ENCODE measurements at places on chromosomes 13 and 19.

GRCh38 chr13:29520671-29521070 is 74.8 kb downstream of the SLC7A1 start:
- peak; percentile 68 for DNase-seq

- DNase-seq = no peak
Measured at GRCh38 chr13:79525064-79525857, 44.3 kb downstream of the NDFIP2 start.

DNA sequence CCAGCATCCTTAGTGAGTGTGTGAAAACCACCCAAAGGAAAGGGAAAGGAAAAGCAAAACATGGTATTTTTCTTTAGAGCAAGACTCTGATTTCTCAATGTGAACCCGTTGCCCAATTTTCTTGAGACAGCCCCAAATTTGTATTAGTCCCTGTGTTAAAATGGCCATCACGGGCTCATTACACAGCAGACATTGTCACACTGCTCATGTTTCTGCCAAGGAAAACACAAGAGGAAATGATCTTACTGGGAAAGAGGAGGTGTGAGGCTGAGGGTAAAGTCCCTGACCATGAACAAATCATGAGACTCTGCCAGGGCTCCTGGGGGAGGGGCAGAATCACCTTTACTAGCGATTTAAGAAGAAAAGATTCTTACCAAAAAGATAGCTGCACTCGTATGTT is 54.4 kb downstream of the FAM124A start:
- DNase-seq = peak; percentile 43

DNA sequence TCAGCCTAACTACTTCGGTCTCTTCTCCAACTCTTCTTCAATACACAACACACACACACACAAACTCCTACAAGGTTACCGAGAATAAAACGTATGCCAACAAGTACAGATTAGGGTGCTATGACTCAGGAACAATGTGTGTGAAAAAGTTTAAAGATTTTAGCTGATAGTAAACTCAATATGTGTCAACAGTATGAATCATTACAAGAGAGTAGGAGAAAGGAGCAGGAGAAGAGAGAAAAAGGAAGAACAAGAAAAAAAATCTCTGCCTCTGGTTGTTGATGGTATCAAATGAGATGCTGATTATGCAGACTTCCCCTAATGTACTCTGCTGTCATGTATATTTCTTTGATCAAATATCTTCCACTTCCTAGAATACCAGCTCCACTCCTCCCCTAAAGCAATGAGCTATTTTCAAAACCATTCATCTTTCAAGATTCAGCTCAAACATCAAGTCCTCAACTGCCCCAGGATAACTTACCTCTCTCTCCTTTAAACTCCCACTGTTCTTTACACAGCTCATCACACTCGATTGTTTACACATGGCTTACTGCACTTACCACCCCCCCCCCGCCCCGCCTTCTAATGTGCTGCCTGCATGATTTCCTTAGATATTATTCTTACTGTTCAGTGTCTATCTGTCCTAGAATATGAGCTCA is 95.6 kb downstream of the FAM216B start:
- DNase-seq = peak; percentile 88

GRCh38 chr19:45467115-45467455 is 711 bp upstream of the FOSB start:
- no peak for DNase-seq

DNA sequence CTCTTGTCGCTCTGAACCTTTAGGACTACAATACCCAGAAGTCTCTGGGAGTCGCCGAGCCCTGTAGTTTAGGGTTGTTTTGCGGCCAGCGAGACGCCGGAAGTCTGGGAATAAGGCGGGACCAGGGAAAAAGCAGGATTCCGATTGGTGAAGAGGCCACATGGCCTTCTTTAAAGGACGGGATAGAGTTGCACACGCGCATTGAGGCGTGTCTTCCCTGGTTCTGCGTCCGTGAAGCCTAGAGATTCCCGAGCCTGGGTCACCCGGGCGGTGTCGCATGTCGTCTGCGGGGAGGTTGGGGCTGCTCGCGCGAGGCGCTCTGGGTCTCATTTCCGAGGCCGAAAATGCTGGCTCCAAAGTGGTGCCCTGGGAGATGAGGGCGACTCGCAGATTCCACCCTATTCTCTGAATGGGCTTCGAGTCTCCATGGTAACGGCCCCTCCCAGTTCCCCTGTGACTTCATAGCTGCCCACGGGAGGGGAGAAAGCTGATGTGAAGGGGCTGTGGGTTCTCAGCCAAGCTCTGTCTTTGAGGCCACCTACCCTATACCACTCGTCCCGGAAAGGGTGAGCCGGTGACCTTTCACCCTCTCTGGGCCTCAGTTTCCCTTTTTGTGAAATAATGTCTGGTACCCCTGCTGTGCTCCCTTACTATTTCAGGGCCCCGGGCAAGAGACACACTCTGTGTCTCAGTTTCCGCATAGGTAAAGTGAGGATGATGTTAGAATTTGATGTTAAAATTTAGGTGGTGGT is 614 bp upstream of the ZSCAN5A start:
- peak; percentile 99 for DNase-seq

DNA sequence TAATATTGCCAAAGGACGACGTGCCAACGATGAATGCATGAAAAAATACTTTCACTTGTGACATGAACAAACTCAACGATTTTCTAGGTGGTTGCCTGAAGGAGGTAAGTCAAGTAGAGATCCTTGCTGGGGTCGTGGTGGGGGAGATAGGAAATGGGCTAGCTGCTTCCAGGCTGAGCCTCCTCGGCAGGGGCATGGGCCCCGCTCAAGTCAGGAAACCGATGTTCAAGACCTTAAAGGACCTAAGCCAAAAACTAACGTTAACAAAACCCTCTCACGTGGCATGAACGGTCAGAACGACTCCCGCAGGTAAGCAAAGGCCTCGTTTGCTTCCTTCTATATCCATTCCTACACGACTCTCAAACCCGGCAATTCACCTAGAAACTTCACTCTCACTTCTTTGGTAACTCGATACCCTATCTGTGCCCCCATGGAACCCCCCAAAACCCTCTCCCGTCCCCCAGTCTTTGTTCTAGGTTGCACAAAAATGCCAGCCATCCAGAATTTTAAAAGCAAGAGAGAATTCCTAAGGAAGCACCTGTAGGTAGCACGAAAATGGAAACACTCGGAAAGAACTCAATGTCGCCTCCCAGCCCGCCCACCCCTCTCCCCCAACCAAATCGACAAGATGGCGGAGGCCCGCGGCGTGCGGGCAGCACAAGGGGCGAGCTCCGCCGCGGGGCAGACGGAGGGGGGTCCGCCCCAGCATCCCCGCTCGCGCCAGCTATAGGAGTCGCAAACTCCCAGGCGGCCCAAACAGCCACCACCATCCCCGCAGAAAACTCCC is 13.6 kb downstream of the ACP4 start:
- peak; percentile 16 for DNase-seq

DNA sequence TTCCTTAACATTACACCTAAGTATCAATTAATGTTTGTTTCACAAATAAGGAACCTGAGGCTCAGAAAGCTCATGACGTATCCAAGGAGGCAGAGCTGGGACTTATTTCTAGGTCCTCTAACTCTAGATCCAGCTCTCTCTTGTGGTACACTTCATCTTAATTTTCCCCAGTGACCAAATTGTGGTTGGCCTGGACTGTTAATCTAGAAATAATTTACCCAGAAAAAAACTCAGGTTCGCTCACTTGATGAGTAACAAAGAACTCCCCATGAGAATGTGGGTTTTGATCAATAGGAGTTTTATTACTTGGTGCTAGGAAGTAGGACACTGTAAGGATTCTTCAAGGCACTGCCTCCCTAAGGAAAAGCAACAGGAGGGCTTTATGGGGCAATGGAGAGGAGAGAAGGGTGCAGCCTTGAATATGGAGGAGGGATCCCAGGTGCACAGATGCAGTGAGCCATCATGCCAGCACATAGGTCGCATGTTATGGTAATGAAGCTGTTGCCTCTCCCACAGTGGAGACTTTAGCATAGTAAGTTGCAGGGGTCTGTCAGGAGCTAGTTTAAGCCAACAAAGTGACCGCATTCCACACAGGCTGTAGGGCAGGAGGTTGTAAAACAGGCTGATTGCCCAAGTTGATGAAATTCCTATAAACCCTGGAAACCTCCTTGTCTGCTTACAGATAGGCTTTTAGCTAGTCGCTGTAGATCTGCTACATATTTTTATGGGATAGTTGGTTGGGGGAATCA is 14.7 kb downstream of the RAP2A start:
- no peak for DNase-seq

DNA sequence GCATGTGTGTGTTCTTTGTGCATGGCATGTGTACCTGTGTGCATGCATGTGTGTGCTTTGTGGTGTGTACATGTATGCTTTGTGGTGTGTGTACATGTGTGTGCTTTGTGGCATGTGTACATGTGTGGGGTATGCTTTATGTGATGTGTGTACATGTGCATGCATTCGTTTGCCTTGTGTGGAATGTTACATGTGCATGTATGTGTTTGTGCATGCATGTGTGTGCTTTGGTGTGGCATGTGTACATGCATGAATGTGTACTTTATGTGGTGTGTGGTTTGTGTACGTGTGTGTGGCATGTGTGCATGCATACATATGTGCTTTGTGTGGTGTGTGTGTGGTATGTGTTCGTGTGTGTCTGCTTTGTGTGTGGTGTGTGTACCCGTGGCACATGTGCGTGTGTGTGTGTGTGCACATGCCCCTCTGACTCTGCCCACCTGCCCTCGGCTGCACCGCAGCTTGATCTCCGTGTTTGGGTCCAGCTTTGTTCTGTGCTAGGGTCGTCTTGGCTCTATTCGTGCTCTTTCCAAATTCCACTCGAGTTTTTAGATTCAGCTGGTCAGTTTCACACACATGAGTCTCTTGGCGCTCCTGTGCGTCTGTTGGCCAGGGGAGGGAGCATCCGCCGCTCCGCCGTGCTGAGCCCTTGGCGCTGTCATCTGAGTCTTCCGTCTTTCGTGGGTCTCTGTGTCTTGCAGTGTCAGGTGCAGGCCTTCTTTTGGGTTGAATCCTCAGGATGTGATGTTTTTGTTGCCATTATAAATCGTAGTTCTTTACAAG is 46.5 kb upstream of the TFDP1 start:
- no peak for DNase-seq

DNA sequence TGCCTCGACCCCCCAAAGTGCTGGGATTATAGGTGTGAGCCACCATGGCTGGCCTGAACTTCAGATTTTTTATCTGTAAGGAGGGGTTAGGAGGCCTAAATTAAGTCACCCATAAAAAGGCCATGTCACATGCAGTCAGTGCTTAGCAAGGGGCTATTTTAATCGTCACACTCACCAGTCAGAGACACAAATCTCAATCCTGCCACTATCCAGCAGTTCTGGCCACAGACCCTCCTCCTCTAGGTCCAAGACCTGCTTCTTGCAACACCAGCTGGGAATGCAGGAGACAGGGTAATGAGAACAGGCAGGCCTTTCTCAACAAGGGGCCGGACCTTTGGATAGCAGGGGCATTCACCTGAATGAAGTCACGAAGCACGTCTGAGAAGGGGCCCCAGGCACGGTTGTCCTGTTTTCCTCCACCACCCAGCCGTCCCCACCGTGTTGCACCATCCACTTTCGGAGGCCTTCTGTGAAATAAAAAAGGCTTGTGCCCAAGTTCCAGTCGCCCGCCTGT is 1.4 kb downstream of the FBXO27 start:
- DNase-seq = no peak

DNA sequence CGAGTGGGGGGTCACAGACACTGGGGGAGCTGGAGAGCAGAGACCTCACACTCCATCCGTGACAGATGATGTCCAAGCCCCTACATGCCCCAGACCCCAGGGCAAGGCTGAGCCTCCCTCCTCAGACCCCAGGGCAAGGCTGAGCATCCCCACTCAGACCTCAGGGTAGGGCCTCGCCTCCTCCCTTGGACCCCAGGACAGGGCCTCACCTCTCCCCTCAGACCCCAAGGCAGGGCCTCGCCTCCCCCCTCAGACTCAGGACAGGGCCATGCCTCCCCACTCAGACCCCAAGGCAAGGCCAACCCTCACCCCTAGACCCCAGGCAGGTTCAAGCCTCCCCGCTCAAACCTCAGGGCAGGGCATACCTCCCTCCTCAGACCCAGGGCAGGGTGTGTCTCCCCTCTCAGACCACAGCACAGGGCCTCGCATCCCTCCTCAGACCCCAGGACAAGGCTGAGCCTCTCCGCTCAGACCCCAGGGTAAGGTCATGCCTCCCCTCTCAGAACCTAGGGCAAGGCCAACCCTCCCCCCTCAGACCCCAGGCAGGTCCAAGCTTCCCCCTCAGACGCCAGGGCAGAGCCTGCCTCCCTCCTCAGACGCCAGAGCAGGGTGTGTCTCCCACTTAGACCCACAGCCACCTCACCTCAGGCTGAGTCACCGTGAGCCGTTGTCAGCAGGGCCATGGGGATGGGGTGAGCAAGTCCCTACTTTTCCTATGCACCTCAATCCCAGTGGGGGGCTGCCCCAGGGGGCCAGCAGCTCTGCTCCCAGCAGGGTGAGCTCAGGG is 1.7 kb upstream of the S1PR4 start:
- peak; percentile 72 for DNase-seq

GRCh38 chr19:12996406-12997094 is 1.3 kb downstream of the NFIX start:
- DNase-seq = no peak

GRCh38 chr19:9309139-9309973 is at the start of gene ZNF699:
Gene ZNF699 (minus strand): TSS chr19:9309838. CDS start chr19:9305119, 4,719 bp downstream.
- DNase-seq = peak; percentile 99

DNA sequence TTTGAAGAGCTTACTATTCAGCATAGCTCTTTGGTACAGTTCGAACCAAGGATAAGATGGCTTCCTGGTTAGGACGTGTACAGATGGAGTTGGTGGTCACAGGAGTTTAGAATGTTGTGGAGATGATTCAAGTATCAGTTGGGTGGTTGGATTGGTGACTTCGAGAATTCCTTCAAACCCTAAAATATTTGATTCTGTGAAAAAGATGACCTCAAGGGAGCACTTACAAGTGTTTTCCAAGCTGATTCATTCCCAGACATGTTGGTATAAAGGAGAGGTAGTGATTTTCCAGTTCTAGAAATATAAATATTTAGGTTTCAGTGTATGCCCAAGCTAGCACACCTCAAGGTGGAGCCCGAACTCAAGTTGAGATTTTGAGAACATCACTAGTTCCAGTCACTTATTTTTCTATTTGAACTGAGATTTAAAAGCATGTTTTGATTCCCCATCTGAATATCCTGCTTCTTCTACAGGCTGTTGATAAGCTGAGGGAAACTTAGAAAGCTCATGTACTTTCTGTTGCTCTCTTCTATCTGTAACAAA is 306.1 kb downstream of the DCT start:
- DNase-seq = peak; percentile 56

DNA sequence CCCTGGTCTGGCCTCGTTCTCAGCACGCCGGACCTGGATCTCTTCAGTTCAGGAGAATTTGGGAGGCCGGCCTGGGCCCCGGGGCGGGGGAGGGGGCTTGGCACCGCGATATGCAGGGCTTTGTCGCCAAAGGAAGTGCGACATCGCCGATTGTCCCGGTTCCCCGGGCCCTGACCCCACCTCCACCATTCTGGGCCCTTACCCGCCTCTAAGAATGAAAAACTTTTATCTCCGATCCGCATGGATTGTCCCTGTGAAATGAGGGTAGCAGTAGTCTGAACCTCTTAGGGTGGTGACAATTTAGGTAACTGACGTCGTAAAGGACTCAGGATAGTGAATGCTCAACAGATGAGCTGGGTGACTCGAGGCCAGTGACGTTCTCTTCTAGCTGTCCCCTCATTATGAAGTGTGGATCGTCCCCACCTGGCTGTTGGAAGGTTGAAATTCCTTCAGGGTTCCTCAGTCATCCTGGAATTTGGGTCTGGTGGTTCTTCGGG is 650 bp downstream of the DDA1 start:
- no peak for DNase-seq
